Dorsolateral prefrontal cortex (tissue), 122 donors: ENCODE measurements at places on chromosomes 4 and X.

- no peak for DNase-seq
Measured at GRCh38 chrX:123167621-123168020, 16.5 kb upstream of the GRIA3 start.

DNA sequence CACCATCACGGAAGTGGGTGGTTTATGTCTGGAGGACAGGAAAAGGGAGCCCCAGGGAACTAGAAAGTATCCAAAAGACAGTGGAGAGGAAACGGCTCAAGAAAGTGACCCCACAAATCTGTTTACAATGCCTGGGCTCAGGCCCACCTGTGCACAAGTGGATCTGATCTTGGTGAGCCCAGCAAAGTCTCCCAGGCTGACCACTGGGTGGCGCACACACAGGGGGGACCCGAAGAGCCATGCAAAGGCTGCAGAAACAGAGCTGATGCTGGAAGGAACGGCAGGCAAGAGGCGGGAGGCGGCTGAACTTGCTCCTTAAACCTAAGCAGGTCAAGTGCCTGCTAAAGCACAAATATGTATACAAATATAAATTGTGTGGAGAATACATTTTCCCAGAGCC is 9.6 kb downstream of the HAUS7 start:
- peak; percentile 58 for DNase-seq

DNA sequence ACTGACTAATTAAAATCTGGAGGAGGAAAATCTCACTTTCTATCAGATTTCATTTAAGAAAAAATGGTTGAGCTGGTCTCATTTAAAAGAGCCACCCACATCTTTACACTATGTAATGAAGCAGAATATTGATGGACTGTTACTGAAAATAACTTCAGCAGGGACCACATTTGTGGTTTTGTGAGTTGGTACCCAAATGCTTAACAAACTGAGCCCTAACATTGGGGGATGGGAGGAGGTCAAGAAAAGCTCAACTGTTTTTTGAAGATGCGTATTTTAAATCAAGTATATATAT is 30.1 kb downstream of the HOPX start:
- DNase-seq, result no peak

GRCh38 chr4:5892323-5893003 is 423 bp downstream of the CRMP1 start:
- no peak for DNase-seq

DNA sequence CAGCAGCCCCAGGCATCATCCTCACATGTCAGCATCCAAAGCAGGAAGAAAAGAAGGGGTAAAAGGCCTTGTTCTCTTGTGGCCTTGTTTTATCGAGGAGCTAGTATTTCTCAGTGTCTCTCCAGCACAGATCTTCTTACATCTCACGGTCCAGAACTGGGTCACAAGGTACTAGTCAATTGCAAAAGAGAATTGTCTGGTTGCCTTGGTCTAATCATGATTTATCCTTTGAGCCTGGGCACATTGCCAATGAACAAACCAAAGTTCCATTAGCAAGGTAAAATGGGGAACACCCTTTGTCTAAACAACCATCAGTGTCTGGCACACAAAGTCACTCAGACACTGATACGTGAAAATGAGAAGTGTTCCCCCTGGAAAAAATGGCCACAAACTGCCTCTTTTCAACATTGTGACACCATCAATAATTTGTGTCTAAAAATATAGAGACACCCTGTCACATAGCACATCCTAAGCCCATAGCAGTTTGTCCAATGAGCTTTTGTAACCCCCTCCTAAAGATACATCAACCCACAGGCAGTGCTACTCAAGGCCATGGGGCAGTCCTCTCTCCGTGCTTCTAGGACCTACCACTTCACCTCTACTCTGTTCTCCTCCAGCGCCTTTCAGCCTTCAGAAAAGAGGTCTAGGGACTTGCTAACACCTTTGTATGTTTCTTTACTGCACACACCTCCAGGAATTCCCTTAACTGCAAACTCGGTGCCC is 534.4 kb downstream of the MID1IP1 start:
- DNase-seq, result no peak

GRCh38 chr4:93646233-93646930 is 182.2 kb upstream of the ATOH1 start:
- no peak for DNase-seq

DNA sequence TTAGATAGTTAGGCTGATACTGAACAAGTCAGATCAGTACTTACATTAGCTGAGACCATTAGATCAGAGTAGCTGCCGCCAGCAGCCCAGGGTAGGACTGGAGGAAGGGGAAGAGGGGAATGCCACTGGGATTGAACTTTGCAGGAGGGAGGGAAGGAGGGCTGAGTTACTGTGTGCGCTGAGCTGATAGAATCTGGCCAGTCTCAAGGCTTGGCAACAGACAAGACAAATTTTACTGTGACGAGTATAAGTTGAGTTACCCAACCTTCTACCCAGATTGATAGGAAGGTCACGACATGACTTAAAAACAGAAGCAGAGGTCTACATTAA is 372.1 kb downstream of the OPHN1 start:
- no peak for DNase-seq

DNA sequence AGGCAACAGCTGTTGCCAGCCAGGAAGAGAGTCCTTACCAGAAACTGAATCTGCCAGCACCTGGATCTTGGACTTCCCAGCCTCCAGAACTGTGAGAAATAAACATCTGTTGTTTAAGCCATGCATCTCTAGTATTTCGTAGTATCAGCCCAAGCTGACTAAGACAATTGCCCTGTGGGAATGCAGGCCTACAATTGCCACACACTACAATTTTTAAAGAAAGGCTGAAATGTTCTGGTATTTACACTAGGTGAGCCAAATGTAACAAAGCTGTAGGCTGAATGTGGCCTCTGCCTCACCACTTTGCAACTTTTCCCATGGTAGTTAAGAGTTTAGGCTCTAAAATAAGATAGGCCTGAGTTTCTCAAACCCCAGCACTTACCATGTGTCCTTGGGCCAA is 59.1 kb downstream of the SPATA18 start:
- no peak for DNase-seq

DNA sequence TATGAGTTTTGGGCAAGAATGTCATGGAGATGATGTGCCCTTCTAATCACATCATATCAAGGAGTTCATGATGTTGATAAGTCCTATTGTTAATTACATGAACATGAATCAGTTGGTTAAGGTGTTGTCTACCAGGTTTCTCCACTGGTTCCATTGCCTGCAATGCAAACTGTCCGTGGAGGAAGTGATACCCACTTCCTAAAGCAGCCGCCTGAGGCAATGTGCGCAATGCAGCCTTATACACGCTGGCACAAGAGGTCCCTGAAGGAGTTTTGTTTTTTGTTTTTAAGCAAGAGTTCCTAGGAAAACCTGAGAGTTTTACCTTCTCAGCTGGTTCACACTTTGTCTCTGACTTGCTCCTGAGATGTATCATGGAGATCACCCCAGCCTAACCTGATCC is 5.9 kb upstream of the GPKOW start:
- no peak for DNase-seq

GRCh38 chr4:6987588-6987961 is 55.6 kb upstream of the TADA2B start:
- no peak for DNase-seq
